Activated CD4-positive, alpha-beta T cell treated with anti-CD3 and anti-CD28 coated beads for 48 hours (primary cell): ENCODE measurements at places on chromosomes 1 and 21.

- no peak for DNase-seq
Observed at GRCh38 chr1:67610450-67610849, 74.6 kb upstream of the GADD45A start.

DNA sequence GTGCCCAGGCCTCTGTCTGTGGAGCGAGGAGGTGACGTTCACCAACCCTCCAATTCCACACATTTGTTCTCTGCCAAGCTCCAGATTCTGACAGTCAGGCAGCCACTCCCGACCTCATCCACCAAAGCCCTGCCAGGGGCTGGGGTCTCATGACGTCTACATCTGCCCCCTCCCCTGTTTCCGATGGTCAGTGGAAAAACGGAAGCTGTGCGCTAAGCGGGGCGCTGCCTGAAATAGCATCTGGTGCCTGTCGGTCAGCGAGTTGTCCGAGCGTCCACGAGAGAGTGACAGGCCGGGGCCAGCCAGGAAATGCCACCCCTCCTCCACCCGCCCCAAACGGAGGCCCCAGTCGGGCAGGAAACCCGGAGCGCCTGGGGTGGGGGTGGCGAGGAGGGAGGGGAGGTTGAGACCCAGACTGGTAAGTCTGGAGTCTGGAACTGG, 3.2 kb upstream of the TAL1 start:
- no peak for DNase-seq

GRCh38 chr1:160398823-160399222, 1.5 kb upstream of the VANGL2 start:
- DNase-seq, result no peak

DNA sequence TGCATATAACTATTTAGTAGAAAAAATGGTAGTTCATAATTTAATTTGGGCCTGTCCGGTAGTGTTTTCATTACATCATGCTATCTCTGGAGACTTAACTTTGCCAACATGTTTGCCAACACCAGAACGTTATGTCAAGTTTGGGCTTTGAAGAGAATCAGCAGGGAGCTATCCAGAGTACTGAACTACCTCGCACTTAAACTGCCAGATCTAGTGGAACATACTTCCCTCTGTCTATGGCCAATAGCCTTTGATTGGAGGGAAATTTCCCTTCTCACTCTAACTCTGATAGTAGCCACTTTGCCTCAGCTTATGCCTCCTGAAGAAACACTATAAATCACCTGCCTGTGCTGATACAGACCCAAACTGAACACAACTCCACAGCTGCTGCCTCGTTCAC, 10.0 kb downstream of the LRRC53 start:
- no peak for DNase-seq

GRCh38 chr21:27796106-27796505, 829.2 kb upstream of the ADAMTS5 start:
- DNase-seq, result no peak

DNA sequence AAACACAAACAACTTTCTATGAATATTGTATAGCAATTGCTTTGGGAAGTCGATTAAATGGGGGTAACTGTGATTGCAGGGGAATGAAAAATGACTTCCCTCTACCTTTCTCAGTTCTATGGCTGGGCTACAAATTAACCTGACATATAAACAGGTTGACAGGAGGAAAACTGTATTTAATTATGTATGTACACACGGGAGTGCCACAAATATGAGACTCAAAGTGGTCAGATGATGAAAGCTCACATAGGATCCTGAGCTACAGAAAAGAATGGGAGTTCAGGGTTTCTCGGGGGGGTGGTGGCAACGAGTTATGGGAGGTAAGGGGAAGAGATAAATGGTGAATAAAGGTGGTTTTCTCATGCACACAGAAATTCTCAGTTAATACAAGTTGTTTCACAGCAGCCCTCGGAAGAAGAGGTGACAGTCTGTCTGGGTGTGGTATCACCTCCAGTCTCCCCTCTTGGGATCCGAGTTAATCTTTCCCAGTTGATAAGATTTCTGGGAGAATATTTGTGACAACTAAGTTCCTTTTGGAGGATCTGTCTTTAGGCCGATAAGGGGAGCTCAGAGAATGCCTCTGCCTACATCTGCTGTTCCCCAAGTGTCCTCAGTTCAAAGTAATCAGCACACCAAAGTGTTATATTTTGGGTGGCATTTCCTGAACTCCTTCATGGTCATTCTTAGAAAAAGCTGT, 26.3 kb downstream of the GADD45A start:
- DNase-seq, result no peak

DNA sequence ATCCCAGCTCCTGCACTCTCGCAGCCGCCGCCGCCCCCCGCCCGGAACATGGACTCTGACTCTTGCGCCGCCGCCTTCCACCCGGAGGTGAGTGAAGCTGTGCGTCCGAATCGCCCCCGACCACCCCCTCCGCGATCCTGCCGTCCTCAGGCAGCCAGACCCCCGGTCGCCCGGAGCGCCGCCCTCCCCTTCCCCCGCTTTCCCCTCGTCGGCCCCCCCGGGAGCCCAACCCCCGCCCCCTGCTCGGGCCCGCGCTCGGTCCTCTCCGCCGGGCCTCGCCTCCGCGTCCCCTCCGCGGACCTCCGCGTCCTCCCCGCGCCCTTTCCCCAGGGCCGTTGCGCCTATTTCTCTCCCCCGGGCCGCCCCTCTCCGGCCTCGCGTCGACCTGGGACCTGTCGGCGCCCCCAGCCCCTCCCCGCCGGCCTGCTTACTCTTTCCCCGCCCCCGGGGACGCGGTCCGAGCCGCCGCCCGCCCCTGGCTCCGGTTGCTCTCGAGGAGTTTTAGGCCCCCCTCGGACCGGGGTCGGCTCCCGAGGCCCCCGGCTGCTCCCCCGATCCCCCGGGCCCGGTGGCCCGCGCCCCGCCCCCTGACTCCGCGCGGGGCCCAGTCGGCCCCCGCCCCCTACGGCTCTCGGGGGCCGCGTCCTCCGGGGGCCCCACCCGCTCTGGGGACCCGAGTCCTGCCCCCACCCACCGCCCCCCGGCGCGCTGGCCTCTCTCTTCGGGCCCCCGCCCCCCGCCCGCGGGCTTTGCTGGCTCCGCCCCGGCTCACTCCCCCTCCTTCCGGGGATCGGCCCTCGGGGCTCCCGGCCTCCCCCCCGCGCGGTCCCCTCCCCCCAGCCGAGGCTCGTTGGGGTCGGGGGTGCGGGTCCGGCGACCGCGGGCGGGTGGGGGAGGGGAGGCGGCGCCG, 743 bp downstream of the PHF13 start:
- DNase-seq, result peak; percentile 65

DNA sequence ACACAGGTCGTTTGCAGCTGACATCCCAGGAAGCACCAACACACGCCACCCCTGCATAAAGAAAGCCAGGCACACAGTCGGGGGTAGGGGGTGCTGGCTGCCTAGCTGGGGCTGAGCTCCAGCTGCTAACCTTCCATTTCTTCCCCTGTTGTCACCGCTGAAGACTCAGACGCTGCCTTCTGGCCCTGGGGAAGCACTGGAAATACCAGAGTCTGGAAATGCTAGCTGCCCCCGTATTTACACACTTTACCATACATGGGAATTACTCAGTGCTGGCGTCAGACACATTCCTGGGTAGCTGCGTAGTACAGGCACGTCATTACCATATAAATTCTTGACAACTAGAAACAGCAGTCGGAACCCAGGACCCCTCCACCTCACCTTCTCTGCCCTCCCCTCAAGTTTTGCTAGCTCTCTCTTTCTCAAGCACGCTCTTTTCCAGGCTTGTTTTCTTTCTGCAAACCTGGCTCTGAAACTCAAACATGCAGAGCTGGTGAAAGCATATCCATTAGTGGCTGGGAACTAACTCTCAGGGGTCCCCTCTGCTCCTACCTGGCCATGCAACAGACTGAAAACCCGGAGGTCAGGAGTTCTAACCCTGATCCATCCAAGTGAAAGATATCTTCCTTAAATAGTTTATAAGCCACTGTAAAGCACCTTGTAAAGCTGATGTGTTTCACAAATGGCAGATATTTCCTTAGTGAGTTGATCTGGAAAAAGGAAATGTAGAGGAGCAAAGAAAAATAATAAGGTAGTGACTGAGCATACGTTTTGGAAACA, 3.3 kb downstream of the CSRP1 start:
- no peak for DNase-seq

DNA sequence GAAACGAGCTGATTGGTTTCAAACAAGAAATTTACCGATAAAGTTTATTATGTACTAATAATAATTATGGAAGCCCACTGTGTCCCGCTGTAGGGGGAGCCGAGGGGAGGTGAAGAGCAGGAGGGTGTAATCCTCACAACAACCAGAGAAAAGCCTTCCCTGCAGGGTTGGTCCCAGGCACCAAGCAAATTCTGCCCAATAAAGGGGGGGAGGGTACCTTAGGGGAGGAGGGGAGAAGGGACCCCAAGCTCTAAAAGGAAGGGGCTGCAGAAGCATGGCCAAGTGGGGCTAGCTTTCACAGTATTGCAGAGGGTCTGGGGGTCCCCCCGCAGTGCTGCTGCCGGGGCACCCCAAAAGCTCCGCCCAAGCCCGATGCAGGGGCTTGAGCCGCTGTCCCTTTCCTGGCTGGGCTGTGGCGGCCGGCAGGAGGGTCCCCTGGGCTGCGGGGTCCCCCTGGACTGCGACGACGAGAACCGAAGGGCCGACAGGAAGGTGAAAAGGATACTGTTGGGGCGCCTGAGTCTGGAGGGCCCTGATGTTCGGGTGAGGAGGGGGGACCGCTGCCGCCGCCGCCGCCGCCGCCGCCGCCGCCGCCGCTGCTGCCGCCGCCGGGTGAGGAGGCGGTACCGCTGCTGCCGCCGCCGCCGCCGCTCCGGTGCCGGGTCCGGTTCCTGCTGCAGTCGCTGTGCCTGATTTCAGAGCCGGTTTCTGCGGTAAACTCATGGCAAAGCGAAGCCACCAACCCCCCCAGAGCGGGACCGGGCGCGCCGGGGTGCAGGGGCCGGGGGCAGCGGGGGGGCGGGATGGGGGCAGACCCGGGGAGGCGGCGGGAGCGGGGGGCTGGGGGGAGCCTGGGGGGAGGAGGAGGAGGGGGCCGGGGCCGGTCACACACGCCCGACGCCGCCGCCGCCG, 771 bp downstream of the EIF4G3 start:
- DNase-seq, result peak; percentile 52

GRCh38 chr1:116962987-116963639, 38.4 kb upstream of the CD101 start:
- DNase-seq, result no peak

GRCh38 chr1:224540535-224540934, 75.6 kb upstream of the CNIH3 start:
- DNase-seq, result no peak

- peak; percentile 15 for DNase-seq
Observed at GRCh38 chr1:38578271-38578951, 281.2 kb downstream of the RRAGC start.

- DNase-seq, result no peak
Observed at GRCh38 chr1:203439131-203439730, 36.4 kb upstream of the PRELP start.

GRCh38 chr1:195569934-195570333, 1038.3 kb downstream of the KCNT2 start:
- no peak for DNase-seq

- DNase-seq, result no peak
Observed at GRCh38 chr1:226976276-226976977, 36.3 kb downstream of the COQ8A start.

DNA sequence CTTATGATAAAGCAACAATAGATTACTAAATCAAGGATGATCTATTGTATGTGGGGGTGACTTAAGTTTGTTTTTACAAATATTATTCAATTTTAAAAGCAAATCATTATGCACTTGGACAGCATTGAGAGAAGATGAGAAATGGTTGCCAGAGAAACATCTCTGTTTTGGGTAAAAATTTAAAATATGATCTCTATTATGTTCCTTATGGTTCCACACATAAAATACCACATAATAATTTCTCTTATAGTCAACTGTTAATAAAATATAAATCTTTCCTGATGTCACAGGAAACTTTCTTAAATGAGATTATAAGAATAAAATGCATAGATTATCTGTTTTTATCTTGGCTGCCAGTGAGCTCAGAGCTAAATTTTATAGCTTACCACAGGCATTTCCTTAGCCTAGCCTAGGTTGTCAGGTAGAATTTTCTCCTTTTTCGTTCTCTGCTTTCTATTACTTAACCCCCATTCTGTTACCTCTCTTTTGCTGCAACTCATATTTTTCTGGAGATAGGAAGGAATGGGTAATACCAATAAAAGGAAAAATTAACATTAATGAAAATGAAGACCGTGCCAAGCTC, 109.7 kb downstream of the TGFB2 start:
- no peak for DNase-seq

DNA sequence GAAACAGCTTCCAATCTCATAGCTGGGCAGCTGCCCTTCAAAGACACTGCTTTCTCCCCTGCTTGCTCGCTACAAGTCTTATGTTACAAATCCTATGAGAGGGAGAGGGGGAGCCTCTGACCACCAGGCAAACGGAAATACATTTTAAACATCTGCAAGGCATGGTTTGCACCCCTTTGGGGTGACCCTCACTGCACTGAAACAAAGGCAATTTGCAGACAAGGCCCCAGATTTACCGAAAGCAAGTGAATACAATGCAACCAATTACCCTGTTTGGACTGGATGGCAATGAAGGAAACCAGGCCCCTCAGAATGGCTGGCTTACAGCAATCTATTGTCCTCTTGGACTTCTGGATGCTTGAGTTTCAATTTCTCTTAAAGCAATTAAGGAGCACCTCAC, 11.8 kb upstream of the ATP13A2 start:
- no peak for DNase-seq

DNA sequence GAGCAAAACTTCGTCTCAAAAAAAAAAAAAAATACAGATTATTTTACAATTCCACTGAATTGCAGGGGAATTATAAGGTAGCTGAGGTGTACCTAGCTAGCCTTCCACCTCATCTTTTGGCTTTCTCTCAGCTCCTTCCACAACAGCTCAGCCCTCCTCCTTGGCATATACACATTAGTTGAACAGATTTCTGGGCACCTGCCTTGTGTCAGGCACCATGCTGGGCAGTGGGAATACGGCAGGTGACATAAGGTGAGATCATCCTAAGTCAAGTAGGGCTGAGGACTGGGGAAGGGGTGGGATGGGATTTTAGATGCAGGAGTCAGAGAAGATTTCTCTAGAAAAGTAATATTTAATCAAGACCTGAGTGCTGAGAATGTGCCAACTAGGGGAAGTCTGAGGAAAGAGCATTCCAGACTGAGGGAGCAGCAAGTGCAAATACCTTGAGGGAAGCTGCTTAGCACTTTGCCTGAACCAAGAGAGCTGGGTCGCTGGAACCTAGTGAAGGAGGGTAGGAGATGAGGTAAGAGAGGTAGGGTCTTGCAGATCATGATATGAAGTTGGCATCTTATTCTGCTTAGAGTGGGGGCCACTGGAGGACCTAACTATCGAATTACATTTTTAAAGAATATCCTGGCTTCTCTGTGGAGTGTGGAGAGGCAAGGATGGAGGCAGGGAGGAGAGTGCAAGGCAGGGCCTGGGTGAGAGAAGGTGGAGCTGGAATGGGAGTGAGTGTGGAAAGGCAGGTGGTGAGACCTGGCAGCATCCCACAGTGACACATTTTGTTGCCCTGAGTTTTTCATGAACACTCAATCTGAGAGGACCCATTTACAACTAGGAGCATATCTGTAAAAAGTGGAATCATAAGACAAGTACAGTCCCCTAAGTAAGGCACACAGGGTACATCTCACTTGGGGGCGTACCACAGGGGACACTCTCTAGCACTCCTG, 28.2 kb downstream of the LAMC2 start:
- no peak for DNase-seq
